ENCODE measurements at places on chromosomes 5 and 9.

DNA sequence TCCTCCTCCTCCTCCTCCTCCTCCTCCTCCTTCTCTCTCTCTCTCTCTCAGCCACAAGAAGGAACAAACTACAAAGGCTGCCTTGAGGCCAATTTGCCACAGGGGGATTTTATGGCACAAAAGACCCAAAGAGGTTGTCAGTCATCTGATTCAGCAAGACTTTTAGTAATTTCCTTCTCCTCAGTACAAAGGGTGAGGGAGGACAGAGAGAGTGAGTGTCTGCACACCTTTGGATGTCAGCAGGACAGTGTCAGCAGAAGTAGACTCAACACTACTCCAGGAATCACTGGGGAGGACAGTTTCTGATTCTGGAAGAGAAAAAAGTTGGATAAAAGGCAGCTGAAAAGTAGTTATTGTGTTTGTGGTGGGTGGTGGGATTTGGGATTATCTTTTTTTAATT lies 13.6 kb downstream of the TIMD4 start:
- DNase-seq: no peak

DNA sequence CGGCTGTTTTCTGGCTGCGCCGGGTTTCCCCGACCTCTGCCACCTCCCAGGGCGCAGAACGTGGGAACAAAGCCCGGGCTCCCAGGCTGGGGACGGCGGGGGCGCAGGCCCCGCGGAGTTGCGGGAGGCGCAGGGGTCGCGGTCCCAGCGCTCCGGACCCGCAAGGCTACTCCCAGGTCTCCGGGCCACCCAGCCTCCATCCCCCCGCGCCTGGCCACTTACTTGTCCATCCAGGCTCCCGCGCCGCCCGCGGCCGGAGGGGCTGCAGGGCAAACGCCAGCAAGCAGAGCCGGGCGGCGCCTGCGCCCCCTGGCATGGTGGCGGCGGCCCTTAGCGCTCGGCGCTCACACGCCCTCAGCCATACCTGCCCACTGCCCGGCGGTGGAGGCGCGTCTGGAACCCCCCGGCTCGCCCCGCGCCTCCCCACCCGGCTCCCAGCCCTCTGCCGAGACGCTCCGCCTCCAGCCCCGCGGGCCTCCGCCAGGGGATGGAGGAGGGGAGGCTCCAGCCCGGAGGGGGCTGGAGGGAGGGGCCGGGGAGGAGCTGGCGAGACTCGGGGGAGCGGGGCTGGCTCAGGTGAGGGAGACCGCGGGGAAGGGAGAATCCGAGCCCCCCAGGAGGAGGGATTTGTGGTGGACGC lies at the start of gene ADAM19:
Gene ADAM19, minus strand, starts transcription at position 395 of the 640 bp plus-strand sequence. Its CDS starts 79 bp downstream, at position 316.
- no peak for DNase-seq

DNA sequence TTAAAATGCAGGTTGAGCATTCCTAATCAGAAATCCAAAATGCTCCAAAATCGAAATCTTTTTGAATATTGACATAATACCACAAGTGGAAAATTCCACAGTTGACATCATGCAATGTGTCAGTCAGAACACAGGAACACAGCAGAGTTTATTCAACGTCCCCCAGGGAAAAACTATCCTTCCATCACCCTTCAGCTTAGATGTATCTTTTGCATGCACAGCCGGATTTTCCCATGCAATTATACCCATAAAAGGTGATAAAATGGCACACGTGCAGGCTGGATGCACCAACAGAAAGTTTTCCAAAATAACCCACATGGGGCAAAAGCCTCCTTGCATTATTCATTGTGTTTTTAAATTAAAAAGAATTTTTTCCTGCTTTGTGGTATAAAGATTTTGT lies 71.2 kb downstream of the RAB24 start:
- DNase-seq: no peak

GRCh38 chr5:32859211-32859641 lies 148.1 kb downstream of the NPR3 start:
- DNase-seq: no peak

DNA sequence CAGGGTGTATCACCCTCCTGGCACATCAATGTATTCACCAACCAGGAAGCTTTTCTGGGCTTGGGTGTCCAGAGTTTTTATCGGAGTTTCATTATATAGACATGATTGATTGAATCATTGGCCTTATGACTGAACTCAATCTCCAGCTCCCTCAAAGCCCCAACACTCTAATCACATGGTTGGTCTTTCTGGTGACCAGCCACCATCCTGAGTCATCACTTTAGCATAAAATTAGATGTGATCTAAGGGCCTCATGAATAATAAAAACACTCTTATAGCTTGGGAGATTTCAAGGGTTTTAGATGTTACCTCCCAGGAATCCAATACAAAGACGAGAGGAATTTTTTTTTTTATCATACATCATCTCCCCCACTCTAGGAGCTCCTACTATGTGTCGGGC lies 7.7 kb upstream of the PBX3 start:
- no peak for DNase-seq

GRCh38 chr9:4297786-4298254 lies 2.0 kb downstream of the GLIS3 start:
- no peak for DNase-seq

DNA sequence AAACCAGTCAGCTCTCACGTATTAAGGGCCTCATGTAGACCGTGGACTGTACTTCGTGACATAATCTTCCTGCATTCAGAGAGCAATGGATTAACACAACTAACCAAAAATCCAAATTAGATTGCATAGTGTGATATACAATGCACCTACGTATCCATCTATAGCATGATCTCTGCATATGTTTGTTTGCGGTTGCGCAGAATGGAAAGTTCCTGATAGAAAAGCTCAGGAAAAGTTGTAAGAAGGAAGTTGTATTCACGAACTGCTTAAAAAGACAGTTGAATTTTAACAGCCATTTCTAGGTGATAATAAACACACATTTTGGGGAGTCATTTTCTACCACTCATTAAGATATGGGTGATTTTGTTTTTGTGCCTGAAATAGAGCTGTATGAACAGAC lies 869.0 kb downstream of the TLE4 start:
- no peak for DNase-seq

Data from stimulated activated CD8-positive, alpha-beta memory T cell treated with anti-CD3 and anti-CD28 coated beads, Interleukin-4, amount 100 ng/mL, for 4 hours (primary cell).